ENCODE measurements at places on chromosomes 4 and X.

GRCh38 chr4:126772662-126773061, 860.1 kb upstream of the INTU start:
- no peak for DNase-seq

DNA sequence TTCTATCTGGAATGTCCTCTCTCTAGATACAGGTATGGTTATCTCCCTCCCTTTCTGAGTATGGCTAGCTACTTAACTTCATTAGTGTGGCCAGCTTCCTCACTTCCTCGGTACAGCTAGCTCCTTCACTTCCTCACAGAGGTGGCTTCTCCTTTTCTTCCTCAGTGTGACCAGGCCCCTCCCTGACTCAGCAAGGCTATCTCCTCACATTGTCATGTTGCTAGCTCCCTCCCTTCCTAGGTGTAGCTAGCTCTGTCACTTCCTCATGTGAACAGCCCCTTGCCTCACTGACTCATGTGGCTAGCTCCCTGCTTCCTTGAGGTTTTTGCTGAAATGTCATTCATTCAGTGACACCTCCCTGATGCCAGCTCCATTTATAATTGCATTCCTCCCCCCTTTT, 67.3 kb upstream of the DDIT4L start:
- peak; percentile 19 for DNase-seq

DNA sequence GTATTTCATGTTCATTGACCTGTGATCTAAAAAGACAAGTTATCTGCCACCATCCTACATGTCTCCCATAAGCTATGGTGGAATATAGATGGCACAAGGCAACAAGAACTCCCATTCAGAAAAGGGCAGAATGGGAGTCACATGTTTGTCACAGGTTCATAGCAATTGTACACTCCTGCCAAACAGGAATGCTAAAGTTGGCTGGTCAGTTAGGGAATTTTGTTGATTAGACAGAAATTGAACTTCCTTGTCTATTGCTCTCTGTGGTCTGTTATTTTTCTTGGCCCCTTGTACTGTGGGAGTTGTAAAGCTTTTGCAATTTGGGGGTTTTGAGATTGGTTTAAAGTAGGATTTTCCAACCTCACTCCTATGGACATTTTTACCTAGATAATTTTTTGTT, 101.7 kb upstream of the SOD3 start:
- DNase-seq = no peak

GRCh38 chr4:26349496-26349895, 28.7 kb downstream of the RBPJ start:
- no peak for DNase-seq

DNA sequence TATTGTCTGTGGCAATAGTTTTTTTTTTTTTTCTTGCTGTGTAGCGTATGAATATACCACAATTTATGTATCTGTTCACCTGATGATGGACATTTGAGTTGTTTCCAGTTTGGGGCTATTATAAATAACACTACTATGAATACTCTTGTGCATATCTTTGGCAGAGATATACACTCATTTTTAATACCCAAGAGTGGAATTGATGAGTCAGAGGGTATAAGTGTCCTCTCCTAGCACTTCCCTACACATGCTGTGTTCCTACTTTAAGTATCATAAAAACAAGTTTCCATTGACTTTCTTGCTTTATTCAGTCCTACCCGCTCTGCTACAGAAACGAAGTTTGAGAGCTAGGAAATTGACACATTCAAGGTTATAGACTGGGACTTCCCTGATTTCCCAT, 39.8 kb downstream of the XIAP start:
- no peak for DNase-seq

DNA sequence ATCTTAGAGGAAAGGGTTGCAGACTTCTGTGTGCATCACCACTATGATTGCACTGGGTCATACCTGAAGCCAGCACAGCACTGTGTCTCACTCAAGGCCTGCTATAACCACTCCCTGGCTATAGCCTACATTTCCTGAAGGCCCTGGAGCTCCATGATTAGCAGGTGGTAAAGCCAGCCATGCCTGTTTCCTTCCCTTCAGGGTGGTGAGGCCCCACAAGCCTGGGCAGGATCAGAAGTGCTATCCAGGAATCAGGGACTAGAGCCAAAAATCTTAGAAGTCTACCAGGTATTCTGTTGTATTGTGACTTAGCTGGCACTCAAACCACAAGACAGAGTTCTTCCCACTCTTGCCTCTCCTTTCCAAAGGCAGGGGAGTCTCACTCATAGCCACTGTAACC, 734.6 kb downstream of the GLUD2 start:
- no peak for DNase-seq

DNA sequence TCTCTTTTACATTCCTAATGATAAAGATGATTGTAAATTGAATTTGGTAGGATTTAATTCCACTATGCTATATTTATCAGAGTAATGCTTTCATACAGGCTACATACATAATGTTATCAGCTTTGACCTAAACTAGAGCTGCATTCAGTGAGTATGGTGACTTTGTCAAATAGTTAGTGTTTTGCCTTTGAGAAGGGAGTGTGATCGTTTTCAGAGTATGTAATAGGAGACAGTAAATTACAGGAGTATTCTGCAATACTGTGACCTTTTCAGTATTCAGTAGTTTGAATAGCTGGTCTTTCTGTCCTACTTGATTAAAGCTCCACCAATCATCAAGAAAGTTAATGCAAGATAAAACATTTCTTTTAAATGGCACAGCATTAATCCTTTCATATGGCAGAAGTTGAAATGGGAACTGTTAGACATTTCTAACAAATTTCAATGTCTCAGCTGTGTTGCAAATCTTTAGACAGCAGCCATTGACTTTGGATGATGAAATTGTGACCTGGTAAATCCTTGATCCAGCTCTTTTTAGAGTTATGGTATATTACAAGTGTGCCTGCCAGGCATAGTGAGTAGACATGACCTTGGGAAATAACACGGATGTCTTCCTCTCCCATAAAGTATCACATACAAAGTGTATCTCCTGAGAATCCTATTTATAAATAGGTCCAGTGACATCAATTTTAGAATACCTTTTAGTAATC, 455.3 kb downstream of the KCTD8 start:
- DNase-seq = no peak

DNA sequence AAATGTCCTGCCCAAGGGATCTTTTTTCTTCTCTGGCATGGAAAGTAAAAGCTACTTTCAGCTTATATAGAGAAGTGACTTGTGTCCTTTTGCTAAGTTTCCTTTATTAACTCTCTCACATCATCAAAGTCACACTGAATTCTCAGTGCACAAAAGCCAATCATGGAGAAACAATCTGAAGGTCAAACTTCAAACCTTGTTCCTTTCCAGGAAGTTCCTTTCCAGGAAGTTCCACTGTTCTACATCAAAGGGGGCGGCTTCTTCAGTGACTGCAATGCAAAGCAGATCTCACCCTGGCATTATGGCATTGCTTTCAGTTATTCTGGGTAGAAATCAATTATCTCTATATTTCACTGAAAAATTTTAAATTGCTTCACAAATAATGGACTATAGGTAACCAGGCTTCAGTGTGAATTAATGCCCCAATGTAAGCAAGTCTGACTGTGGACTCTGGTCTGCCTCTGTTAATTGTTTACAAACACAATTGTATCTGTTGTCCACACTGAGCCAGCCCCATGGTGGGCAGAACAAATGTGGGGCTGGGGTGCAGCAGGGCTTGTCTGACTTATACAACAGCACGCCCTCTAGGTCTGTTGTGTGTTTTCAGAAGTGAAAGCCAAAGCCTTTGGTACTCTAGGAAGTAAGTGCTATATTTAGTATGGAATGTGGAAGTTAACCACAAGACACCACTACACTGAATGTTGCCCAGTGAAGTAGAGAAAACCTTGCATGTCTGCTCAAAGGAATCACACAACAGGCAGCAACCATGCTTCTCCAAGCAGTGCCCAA, 98.8 kb downstream of the CDS1 start:
- DNase-seq = peak; percentile 81

DNA sequence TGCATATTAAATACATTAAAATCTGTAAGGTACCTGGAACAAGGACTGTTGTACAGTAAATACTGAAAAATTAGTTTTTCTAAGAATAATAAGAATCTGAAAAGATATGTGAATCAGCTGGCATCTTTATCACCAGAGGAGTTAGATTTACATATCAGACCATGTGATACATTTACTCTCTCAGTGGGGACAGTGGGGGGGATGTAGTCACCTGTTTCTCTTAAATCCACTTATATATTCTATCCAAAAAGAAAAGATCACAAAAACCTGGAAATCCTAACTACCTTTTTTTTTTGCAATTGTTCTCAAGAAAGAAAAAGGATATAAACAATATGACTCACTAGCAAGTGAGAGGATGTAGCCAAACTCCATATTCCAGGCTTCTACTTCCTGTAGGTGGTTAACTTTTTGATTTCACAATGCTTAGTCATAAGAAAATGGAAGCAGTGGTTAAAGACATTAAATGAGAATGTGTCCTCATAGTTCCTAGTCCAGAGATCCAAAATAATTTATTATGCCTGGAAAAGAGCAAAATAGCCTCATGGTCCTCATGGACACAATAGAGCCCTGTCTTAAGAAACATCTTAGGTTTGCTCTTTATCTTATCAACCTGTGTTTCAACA, 22.5 kb upstream of the MYOZ2 start:
- peak; percentile 74 for DNase-seq

GRCh38 chr4:123484291-123484926, 87.8 kb downstream of the SPRY1 start:
- no peak for DNase-seq

DNA sequence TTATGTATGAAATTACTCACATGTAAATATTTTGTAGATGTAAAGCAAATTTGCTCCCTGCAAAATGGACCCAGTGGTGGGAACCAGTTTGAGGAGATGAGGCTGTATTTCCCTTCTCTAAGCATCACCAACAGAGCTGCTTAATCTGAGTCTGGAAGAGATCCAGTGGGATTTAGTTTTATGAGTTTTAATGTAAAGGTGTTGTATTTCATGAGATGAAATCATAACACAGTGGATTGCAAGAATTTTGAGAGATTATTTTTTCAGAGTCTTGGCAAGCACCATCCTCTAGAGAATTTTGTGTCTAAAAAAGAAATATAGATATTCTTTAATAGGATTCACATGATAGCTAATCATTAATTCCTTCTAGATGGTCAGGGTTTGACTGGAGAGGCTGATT, 35.6 kb upstream of the SFRP2 start:
- no peak for DNase-seq

GRCh38 chrX:134738986-134739740, 80.9 kb upstream of the PLAC1 start:
- peak; percentile 55 for DNase-seq

DNA sequence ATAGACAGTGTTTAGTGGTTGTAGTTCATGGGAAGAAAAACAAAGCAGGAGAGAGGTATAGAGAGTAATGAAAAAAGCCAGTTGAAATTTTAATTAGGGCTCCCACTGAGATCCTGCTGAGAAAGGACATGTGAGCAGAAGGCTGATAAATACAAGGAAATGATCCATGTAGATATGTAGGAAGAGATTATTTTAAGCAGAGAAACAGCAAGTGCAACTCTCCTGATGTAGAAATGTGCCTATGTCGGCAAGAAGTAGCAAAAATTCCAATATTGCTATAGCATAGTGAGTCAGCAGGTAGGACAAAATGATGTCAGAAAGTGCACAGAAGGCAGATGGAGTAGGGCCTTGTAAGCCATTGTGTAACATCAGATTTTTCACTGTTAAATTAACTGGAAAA, 1027.3 kb downstream of the PCDH18 start:
- no peak for DNase-seq

DNA sequence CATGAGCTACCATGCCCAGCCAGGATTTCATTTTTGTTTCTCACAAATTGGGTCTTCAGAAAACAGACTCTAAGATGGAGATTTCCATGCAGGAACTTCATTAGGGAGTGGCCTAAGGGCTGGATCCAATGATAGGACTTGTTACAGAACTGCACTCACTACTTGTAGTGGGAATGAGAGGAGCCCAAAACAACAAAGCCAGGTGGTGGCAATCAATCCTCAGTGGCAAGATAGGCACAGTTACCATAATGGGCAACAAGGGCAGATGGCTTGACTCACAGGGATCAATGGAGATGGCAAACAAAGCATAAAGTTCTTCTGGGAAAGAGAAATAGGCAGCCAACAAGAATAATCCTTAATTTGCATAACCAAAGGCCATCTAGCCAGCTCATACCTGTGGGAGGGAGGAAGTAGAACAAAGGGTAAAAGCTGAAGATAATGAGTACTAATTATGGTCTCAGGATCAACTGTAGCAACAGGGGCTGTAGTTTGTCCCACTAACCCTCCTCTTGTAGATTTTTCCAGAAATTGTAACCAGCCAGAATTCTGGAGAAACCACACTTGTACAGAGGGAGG, 72.8 kb upstream of the MAPK10 start:
- no peak for DNase-seq

DNA sequence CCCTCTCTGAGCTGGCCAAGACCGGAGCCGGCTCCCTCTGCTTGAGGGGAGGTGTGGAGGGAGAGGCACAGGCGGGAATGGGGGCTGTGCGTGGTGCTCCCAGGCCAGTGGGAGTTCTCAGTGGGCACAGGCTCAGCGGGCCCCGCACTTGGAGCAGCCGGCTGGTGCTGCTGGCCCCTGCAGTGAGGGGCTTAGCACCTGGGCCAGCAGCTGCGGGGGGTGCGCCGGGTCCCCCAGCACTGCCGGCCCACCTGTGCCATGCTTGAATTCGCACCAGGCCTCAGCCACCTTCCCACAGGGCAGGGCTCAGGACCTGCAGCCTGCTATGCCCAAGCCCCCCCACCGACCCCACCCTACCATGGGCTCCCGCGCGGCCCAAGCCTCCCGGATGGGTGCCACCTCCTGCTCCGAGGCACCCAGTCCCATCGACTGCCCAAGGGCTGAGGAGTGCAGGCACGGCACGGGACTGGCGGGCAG, 602.5 kb downstream of the KCTD8 start:
- DNase-seq = no peak

- DNase-seq = peak; percentile 91
Observed at GRCh38 chrX:65987811-65988210, 52.1 kb downstream of the VSIG4 start.

GRCh38 chrX:151082077-151082948, 94.1 kb upstream of the GPR50 start:
- peak; percentile 83 for DNase-seq

DNA sequence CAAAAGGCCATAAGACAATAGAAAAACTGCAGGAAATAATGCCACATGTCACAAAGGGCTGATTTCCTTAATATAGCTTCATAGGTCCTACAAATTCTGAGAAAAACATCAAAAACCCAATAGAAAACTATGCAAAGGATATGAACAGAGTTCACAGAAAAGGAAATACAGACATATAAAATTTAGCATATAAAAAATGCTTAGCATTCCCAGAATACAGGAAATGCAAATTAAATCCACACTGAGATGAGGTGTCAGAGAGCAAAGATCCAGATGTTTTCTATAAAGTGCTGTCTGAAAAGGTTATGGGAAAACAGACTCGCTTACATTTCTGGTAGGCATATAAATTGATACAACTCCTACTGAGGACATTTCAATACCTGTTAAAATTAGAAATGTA, 33.8 kb downstream of the TXK start:
- DNase-seq = no peak
